ENCODE measurements at places on chromosomes 3 and 15.

DNA sequence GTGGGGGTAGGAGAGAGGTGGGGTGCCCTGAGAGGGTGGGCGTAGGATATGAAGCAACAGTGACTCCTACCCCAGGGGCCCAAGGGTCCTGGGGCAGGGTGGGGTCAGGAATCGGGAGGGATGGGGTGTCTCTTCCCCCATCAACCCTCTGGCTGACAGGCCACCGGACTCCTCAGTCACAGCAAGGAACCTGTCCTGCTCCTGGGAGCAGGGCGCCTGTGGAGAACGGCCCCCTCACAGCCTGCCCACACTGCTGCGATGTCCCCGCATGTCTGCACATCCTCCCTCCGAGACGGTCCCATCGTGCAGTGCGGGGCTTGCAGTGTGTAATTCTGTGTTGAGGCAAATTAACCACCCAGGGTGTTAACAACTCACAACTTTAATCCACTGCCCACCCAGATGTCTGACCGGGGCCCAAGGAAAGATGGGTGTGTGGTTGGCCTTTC is 2.7 kb downstream of the TM4SF19 start:
- DNase-seq = no peak

DNA sequence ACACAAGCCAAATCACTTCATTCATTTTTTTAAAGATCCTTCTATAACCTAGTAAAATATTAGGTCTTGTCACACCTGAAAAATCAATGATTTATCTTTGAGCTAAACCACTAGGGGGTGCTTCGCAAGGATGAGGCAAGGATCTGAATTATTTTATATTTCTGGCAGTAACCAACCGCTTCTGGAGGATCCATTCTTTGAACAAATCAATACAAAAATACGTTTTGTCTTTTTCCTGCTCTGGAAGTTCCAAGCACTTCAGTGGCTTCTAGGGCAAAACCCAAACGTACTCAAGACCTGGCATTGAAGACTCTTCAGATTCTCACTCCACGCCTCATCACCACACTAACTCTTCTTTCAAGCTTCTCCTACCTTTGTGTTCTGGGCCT is 486 bp downstream of the LSG1 start:
- no peak for DNase-seq

DNA sequence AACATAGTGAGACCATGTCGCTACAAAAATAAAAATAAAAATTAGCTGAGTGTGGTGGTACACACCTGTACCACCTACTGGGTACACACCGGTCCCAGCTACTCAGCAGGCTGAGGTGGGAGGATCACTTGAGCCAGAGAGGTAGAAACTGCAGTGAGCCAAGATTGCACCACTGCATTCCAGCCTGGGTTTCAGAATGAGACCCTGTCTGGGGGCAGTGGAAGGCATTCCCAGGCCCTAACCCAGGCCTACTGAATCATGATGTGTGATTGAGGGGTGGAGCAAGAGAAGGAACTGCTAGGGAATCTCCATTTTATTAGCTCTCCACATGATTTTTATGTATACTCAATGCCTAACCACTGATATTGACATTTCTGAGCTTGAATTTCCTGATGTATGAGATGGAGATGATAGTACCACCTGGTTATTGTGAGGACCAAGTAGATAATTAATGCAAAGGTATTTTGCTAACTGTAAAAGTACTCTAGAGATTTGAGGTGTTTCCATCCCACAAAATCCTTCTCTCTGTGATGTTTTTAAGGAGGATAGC is 169.5 kb upstream of the UMPS start:
- DNase-seq = no peak

- no peak for DNase-seq
Measured at GRCh38 chr3:481680-482079, 285.1 kb downstream of the CHL1 start.
